ENCODE measurements at places on chromosomes 16 and 17. TPM values are rescaled to one million over a fixed set of nuclear protein-coding genes. Genes with fewer than 3 reads are reported as not detected.

Gene CBX2
- total RNA-seq: 19.2 TPM

Gene SLC5A10
- total RNA-seq: 0.18 TPM

Gene ACSM5
- total RNA-seq: not detected

Gene EPX
- total RNA-seq: not detected

Gene PIRT
- not detected for total RNA-seq

Gene SOX8
- total RNA-seq: 1.5 TPM

Gene ALOX15B
- not detected for total RNA-seq

Gene SLC6A4
- total RNA-seq: not detected

Gene TMEM235
- not detected for total RNA-seq

Gene CBFA2T3
- total RNA-seq: 0.23 TPM

Gene KRT15
- total RNA-seq: 4.1 TPM

Gene HLF
- total RNA-seq: 0.42 TPM

Gene GDPD3
- total RNA-seq: 1.4 TPM

Gene NPIPB2
- 3.2 TPM for total RNA-seq

Gene CCL23
- not detected for total RNA-seq

Gene CCL2
- total RNA-seq: 48.2 TPM

Gene UNC119
- 31.7 TPM for total RNA-seq

Gene CLEC18B
- total RNA-seq: 0.11 TPM

Gene PITPNM3
- total RNA-seq: 1.8 TPM

Gene NPW
- 1.0 TPM for total RNA-seq
